ENCODE measurements at places on chromosomes 12 and 14.
A peak's percentile ranks its signal among the peaks of the same experiment; 100 is the strongest.

DNA sequence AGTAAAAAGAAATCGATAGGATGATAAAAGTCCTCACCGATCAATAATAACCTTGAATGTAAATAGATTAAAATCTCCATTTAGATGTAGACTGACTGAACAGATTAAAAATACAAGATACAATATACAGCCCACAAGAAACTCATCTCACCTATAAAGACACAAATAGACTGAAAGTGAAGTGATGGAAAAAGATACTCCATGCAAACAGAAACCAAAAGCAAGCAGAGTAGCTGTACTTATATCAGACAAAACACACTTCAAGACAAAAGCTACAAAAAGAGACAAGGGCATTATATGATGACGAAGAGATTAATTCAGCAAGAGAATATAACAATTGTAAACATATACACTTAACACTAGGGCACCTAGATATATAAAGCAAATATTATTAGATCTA lies 444.8 kb downstream of the RGS6 start:
- no peak for DNase-seq

GRCh38 chr14:65332141-65332871 lies 80.2 kb upstream of the FUT8 start:
- DNase-seq: no peak

DNA sequence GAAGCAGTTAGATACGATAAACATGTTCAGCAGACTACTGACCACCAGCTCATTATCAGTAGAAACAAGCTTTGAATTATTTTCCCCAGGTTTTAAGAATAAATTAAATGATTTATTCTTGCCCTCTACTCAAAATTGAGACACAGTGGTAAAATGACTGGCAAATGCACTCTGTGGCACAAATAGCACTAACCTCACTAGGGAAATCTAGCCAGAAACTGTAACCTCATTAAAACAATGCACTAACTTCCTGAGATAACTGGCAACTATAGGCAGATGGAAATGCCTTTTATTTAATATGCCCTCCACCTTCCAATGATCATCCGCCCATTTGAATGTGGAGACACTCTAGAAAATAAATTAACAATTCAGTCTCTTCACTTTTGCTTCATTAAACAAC lies 33.2 kb downstream of the CPNE8 start:
- DNase-seq: no peak

GRCh38 chr14:30210630-30211029 lies 283.0 kb upstream of the PRKD1 start:
- DNase-seq: no peak

DNA sequence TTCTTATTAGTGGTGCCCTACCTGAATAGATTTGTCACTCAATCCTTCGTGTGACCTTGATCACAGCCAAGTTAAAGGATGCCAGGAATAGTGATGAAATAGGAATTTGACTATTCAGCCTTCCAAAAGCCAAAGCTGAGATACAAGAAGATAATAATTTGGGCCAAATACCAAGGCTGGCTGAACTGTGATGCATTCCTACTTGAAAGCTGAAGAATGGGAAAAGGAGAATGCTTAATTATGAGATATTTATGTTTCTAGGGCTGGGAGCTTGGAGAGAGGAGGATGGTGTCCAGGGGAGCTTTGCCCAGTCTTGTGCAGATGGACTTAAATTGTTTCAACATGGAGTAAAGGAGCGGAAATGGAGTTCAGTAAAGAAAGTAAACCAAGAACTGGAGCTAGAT lies 5.2 kb downstream of the RNASE7 start:
- no peak for DNase-seq

DNA sequence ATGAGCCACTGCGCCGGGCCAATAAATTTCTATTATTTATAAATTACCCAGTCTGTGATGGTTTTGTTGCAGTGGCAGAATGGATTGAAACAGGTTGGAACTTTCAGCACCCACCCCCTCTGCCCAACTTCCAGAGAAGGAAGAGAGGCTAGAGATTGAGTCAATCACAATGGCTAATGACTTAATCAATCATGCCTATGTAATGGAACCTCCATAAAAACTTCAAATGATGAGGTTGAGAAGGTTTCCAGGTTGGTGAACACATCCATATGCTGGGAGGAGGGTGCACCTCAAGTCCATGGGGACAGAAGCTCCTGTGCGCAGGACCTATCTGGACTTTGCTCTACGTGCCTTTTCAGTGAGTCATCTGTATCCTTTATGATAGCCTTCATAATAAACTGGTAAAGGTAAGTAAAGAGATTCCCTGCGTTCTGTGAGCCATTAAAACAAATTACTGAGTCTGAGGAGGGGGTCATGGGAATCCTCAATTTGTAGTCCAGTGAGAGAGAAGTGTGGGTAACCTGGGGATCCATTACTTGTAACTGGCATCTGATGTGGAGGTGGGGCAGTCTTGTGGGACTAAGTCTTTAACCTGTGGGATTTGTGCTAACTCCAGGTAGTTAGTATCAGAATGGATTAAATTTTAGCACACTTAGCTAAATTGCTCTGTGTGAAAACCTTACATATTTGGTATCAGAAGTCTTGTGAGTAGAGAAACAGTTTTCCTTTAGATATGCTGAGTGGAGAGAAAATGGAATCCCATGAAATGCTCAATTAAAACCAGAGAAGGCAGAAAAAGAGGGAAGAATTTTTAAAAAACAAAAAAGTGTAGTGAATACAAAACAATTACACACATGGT lies 11.7 kb upstream of the NGDN start:
- DNase-seq: no peak

- no peak for DNase-seq
Measured at GRCh38 chr12:75738486-75738885, 227.1 kb upstream of the KRR1 start.

DNA sequence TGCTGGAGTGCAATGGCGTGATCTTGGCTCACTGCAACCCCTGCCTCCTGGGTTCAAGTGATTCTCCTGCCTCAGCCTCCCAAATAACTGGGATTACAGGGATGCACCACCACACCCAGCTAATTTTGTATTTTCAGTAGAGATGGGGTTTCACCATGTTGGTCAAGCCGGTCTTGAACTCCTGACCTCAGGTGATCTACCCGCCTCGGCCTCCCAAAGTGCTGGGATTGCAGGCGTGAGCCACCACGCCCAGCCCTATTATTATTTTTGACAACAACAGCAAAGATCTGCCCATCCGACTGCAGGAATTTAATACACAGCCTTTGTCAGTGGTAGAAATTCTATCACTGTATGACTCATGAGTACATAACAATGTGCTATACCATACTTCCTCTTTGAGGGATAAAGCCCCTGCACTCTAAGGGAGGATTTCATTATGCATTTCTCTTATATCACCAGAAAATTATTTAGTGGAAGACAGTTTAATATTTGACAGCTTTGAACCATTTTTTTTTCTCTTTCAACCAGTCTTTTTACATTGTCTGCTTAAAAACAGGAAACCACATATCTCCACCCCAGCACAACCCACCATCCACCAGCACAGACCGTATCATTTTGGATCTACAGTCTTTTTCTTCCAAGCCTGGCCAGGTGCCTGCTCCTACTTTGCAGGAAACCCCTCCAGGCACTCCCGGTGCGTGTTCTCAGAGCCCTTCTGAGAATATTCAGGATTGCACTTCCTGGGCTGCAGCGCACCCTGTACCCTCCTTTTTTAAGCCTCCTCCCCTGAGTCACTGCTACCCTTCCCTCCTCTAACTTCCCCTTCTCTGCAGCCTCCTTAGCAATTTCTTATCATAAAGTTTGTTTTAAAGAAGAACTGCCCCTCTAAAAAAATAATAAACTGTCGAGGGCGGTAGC lies 594 bp downstream of the ARHGDIB start:
- peak; percentile 68 for DNase-seq

DNA sequence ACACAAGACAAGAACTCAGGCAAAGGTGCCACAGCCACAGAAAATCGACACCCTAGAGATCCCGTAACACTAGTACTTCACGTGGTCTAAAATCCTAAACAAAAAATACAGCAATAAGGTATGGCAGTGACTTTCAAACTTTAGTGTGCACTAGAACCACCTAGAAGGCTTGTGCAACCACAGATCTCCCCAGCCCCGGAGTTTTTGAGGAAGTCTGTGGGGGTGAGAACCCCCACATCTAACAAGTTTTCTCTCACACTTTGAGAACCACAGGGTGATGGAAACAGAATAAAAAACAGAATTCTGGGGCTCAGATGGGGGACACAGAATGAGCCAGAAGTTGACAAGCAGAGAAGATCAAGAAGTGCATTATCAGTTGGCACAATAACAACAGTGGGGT lies 254.0 kb downstream of the ANO6 start:
- DNase-seq: no peak

DNA sequence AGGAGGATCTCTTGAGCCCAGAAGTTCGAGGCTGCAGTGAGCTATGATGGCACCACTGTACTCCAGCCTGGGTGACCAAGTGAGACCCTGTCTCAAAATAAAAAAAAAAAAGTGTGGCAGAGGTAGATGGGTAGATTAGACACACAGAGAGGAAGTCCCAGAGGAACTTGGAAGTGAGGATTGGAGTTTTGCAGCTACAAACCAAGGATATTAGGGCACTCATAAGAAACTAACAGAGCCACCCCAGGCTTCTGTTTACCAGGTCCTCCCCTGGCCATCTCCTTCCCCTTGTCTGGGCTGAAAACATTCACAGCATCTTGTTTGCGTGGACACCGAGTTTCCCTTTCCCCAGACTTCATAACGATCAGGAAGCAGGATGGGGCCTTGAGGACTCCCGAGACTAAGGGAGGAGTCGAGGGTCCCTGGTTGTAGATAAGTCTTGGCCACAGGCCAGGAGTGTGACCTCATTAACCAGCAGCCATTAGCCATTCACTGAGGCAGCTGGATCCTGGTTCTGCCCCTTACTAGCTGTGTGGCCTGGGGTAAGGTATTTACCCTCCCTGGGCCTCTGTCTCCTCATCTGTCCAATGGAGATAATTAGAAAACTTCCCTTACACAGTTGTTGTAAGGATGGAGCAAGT lies 2.1 kb downstream of the MAP1LC3B2 start:
- DNase-seq: no peak

- DNase-seq: no peak
Measured at GRCh38 chr12:19953734-19954133, 414.6 kb upstream of the PDE3A start.

GRCh38 chr12:122887819-122888212 lies 8.1 kb downstream of the VPS37B start:
- no peak for DNase-seq

GRCh38 chr12:108511633-108512540 lies 3.2 kb upstream of the FICD start:
- DNase-seq: no peak

- DNase-seq: no peak
Measured at GRCh38 chr14:80275208-80275850, 64.0 kb upstream of the DIO2 start.

- DNase-seq: no peak
Measured at GRCh38 chr14:92401561-92401960, 78.6 kb downstream of the SLC24A4 start.

DNA sequence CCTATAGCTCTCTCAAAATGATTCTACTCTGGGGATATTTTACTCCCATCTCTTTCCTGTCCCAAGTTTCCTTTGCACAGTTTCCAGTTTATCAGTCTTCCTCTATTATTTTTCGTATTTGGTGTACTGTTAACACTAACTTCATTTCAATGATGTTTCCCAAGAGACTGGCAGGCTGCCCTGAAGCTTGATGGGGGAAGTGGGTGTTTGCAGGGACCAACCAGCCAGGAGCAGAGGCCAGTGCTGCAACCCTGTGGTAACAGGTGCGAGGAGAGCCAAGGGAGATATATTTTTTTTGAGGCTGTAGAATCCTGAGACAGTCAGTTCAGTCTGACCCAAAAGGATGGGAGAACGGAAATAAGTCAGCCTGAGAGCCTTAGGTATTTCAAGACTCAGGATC lies 11.8 kb upstream of the CEBPE start:
- DNase-seq: no peak

GRCh38 chr14:100777366-100777817 lies 48.5 kb upstream of the MEG3 start:
- no peak for DNase-seq

GRCh38 chr14:78873581-78873980 lies 703.4 kb downstream of the NRXN3 start:
- no peak for DNase-seq

DNA sequence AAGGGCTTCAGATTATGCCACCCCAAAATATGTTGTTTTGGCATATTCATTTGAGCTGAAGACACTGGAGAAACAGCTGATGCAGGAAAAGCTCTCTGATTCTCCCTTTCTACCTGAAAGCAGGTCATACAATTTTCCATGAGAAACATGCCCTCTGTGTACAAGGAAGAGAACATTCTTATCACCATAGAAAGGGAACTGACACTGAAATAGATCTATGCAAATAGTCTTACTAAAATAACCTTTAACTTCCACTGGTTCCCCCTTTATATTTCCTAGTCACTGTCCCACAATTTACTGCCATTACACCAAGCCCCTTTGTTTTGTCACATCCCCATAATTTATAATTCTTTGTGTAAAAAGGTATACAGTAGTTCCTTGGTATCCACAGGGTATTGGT lies 9.6 kb upstream of the PHC1 start:
- no peak for DNase-seq

DNA sequence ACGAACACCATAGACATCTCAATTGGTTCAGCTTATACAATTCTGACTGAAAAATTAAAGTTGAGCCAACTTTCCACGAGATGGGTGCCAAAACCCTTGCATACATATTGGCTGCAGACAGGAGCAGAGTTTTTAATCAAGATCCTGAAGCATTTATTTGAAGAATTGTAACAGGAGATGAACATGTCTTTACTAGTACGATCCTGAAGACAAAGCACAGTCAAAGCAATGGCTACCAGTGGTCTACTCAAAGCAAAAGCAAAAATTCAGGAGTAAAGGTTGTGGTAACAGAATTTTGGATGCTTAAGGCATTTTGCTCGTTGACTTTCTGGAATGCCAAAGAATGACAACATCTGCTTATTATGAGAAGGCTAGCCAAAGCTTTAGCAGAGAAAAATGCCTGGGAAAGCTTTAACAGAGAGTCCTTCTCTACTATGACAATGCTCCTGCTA lies 20.7 kb downstream of the ZDHHC17 start:
- no peak for DNase-seq

DNA sequence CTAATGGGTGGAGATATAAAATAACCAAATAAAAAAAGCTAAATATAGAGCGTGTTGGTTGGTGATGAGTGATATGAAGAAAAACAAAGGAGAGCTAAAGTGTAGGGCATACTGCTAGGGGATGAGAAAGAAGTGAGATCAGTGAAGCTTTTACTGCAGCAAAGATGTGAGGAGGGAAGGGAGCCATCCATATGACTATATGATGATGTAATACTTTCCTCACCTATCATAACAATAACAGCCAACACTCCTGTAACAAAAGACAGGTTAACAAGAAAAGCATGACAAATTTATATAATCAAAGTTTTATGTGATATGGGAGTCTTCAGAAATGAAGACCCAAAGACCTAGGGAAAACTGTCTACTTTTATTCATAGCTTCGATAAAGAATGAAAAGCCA lies 57.4 kb upstream of the LRFN5 start:
- no peak for DNase-seq

DNA sequence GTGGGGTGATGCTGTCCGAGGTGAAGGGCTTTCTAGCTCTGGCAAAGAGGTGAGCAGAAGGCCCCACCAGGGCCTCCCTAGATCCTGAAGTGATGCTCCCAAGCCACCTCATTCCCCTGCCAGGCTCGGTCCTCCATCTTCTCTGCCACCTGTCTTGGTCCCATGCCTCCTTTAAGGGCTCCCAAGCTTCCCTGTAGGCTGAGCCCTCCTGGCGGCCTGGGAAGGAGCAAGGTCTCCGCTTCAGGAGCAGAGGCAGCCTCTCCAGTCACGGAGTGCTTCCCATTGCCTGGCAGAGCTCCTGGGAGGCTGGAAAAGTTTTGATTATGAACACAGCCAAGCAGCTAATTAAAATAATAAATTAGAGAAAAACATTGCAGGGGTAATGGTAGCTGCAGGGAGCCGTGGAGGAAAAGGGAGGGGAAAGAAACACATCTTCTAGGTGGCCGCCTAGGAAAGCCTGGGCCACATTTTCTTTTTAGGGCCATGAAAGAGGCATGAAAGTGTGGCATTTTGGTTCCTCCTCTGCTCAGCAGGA lies 160.0 kb upstream of the PRMT8 start:
- no peak for DNase-seq

All from upper lobe of right lung (tissue), 1 donor.